ENCODE measurements at places on chromosomes 6 and 20.

- no peak for DNase-seq
Measured at GRCh38 chr6:162705736-162706135, 21.8 kb downstream of the PRKN start.

- DNase-seq: no peak
Measured at GRCh38 chr6:157714153-157714490, 108.9 kb upstream of the SNX9 start.

DNA sequence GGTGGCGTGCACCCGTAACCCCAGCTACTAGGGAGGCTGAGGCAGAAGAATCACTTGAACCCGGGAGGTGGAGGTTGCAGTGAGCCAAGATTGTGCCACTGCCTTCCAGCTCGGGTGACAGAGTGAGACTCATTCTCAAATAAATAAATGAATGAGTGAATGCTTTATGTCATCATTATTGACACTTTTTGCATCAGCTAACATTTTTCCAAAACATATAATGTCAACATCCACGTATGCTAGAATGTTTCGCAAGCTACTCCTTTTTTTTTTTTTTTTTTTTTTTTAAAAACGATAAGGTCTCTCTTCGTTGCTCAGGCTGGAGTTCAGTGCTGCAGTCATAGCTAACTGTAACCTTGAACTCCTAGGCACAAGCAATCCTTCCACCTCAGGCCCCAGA is 72.2 kb downstream of the SENP6 start:
- DNase-seq: no peak

- DNase-seq: no peak
Measured at GRCh38 chr6:113315879-113316278, 541.3 kb upstream of the MARCKS start.

GRCh38 chr6:142886431-142887170 is 58.4 kb downstream of the HIVEP2 start:
- DNase-seq: no peak

GRCh38 chr20:8254911-8255582 is 123.0 kb downstream of the PLCB1 start:
- DNase-seq: no peak

GRCh38 chr6:99219788-99220187 is 129.7 kb downstream of the FAXC start:
- no peak for DNase-seq

DNA sequence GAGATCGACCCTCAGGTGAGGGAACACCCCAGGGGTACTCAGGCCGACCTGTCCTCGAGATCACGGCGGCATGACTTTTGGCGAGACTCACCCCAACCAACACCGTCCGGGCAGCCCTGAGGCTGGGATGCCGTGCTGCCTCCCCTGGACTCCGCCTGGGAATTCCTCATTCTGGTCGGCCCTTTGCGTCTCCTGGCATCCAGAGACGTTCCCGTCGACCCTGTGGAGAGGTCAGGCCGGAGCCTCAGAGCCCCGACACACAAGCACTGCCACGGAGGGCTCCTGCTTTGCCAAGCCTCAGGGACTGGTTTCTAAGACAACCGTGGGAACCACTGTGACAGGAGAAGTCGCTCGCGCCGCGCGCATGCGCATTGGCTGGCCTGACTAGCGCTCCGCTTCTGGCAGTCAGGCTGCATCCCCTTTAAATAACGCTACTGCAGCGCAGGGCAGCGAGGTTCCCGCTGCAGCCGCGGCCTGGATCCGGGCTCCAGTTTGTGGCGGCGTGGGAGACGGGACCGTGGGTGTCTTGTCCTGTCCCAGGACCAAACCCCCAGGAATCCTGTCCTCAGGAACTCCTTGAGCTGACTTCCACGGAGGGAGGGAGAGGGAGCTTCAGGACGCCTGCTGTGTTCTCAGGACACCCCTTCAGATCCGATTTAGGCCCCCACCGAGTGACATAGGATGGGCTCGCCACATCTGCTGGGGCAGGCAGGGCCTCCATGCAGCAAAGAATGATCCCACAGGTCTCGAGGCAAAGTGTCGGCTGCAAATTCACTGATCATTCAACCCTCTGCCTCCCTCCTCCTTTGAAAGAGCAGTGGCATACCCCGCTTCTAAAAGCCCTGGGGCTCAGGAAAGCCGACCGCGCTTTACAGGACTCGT is 163.2 kb upstream of the ZNF337 start:
- peak; percentile 76 for DNase-seq

GRCh38 chr6:69843189-69843588 is 23.2 kb upstream of the COL19A1 start:
- DNase-seq: no peak

DNA sequence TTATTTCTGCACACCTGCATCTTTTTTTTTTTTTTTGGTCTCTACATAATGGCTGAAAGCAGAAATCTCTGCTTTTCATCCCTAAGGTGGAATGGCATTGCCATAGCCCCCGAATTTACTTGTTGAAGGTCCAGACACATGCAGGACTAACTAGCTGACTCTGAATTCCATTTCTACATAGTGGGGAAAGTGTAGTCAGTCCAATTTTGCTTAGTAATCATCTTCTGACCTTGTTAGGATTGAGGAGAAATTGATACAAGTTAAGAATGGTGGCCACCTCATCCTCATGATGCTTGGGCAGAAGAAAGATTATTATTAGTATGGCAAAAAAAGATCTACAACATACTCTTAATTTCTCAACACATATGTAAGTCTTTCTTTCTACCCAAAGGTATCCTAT is 16.4 kb upstream of the FAM83B start:
- no peak for DNase-seq

DNA sequence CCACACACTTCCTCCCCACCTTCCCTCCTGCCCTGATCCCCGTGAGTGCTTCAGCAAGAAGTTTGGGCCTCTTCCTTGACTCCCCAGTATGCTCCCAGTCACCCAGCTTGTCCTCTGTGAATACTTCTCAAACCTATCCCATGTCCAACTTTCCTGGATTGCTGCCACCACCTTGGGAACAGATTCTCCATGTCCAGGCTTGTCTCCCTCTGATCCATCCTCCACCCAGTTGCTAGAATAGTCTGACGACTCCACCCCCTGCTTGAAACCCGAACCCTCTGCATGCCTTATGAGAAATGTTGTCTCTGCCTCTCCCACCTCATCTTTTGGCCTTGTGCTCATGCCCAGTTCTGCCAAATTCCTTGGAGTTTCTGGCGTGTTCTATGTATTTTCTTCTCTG is 108.0 kb downstream of the PPP1R14C start:
- DNase-seq: no peak

DNA sequence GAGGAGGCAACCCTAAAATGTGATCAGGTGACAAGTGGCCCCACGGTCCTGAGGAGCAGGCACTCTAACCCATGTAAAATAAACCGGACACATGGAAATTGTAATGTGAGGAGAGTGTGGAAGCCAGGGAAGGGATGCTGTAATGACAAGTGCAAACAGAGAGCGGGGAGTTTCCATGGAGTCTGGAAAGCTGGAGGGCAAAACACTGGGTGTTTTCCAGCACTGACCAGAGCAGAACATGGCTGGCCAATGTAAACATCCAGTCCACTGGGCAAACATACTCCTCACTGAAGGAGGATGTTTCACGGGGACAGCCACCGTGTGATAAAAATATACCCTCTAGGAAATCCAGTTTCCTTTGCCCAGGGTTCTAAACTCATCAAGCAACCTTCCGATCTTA is 219.0 kb upstream of the JARID2 start:
- no peak for DNase-seq

DNA sequence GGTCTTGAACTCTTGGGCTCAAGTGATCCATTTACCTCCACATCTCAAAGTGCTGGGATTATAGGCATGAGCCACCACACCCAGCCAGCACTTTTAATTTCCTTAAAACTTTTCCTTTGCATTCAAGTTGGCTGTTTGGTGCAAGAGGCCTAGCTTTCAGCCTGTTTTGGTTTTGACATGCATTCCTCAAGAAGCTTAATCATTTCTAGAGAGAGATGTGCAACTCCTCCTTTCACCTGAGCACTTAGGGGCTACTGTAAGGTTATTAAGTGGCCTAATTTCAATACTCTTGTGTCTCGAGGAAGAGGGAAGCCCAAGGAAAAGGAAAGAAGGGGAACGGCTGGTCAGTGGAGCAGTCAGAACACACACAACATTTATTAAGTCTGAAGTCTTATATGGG is 13.8 kb upstream of the BLOC1S5 start:
- DNase-seq: no peak

- no peak for DNase-seq
Measured at GRCh38 chr20:214383-214782, 12.7 kb upstream of the DEFB129 start.

GRCh38 chr20:44442298-44443070 is 33.2 kb upstream of the TTPAL start:
- no peak for DNase-seq

- no peak for DNase-seq
Measured at GRCh38 chr20:58436868-58437645, 48.0 kb downstream of the VAPB start.

- DNase-seq: no peak
Measured at GRCh38 chr6:122265755-122266154, 133.7 kb upstream of the HSF2 start.

GRCh38 chr6:90893400-90893799 is 306.5 kb upstream of the MAP3K7 start:
- no peak for DNase-seq

- DNase-seq: no peak
Measured at GRCh38 chr6:108169464-108170331, 3.9 kb downstream of the NR2E1 start.

DNA sequence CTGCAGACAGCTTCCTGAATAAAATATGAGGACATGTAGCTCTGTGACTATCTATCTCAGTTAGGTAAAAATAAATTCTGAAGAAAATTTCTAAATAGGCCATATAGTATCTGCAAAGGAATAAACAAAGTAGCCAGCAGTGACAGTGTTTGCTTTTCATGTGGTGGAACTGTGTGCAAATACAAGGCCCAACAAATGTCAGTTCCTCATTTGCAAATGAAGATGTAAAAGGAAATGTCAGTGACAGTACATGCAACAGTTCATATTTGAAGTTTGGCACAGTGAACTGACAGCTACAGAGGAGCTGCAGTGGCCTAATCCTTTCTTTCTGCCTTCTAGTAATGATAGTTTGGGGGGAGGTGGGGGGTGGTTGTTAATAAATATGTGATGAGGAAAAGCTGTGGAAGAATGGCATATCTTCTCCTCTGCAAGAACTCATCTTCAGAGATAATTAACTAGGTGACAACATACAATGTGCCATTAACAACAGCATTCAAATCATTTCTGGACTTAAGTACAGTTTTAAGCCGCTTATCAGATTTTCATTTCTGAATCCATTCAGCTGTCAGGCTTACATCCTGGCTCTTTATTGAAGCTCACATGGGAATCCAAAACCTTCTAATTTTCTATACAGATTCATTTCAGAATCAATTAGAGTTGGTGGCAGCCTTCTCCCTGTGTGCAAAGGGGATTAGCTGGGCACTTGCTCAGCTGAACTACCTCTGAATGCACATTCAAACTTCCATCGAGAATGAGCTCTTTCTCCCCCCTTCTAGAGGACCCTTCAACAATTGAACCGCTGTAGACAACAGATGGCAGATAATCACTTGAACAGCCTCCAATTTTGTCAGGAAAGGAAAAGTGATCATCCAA is 1059.0 kb upstream of the EPHA7 start:
- DNase-seq: no peak

All from nucleus accumbens (tissue), 56 donors.